ENCODE measurements at places on chromosomes 11 and 22. TPM values are rescaled to one million over a fixed set of nuclear protein-coding genes. Genes with fewer than 3 reads are reported as not detected.

DNA sequence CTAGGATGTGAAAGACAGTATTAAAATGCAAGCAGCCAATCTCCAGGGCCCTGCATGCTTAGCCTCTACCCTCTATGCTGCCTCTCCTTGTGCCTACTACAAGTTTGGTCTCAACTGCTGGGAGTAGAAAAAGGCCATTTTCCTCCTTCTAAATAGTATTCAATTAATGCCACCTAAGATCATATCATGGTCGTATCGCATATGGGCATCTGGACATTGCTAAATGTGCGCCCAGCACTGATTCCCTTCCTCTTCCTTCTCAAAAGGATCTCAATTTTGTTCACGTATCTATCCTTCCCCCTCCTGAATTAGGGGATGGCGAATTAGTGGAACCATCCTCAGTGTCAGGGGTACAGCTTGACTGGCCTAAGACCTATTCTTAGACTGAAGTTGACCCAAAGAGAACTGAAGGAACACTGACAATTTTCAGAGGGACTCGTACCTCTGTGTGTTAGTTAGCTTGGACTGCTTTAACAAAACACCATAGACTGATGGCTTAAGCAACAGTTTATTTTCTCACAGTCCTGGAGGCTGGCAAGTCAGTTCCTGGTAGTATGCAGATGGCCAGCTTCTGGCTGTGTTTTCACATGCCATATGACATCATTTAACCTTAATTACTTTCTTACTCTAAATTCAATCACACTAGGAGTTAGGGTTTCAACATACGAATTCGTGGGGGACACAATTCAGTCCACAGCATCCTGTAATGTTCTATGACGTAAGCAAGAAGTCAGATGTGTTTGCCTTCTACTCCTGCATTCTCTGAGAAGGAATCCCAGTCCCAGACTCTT, 8.5 kb upstream of the NUP50 start:
- no peak for DNase-seq
- no peak overlapping the region for H3K4me3 ChIP-seq
- no peaks in the 10 kb centered on the region for H3K27me3 ChIP-seq
- H3K4me1 ChIP-seq: peaks cover 12% of the 10 kb centered on the region

DNA sequence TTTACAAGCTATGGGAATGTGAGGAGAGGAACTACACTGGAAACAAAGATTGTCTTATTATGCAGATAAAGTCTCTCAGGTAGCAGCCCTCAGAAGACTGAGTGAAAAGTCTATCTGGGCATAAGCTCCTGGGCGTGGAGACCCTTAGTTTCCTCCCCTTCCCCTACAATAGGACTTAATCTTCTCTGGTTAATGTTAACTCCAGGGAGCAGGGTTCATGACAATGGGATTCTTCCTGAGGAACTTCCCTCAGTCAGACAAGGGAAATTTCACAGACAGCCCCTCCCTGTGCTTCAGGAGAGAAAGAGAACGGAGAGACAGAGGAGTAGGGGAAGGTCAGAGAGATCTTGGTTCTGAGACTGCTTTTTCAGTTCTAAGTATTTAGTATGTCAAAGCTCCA, 1428.6 kb downstream of the LRRC4C start:
- no peak overlapping the region for H3K27ac ChIP-seq
- no peaks in the 10 kb centered on the region for H3K27me3 ChIP-seq
- no peaks in the 10 kb centered on the region for H3K36me3 ChIP-seq
- no peak overlapping the region for H3K4me3 ChIP-seq
- DNase-seq: no peak
- no peaks in the 10 kb centered on the region for H3K4me1 ChIP-seq

- H3K27me3 ChIP-seq: no peaks in the 10 kb centered on the region
- H3K4me3 ChIP-seq: peak overlapping the region; percentile 30
- H3K36me3 ChIP-seq: no peaks in the 10 kb centered on the region
- DNase-seq: peak; percentile 80
- H3K4me1 ChIP-seq: peaks cover 23% of the 10 kb centered on the region
- peak overlapping the region; percentile 85 for H3K27ac ChIP-seq
These were observed 11.0 kb upstream of the PLAAT2 start for GRCh38 chr11:63573881-63574855.

GRCh38 chr22:43689356-43689755, 122.7 kb downstream of the EFCAB6 start:
- H3K27me3 ChIP-seq: no peaks in the 10 kb centered on the region
- H3K4me3 ChIP-seq: no peak overlapping the region
- H3K4me1 ChIP-seq: no peaks in the 10 kb centered on the region
- no peaks in the 10 kb centered on the region for H3K36me3 ChIP-seq

DNA sequence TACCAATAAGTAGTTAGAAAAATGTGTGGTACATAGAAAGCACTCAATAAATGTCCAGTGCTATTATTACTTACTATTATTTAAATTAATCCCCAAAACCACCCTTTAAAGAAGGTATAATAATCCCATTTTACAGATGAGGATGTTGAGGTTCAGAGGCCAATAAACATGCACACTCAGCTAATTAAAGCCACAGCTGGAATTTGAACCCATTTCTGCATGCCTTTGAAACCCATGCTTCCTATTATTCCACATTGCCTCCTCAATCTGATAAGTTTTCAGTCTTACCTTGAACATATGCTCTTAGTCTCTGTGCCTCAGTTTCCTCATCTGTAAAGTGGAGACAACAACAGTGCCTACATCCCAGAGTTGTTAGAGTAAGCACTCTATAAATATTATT, 52.8 kb downstream of the CCDC34 start:
- H3K4me1 ChIP-seq: no peaks in the 10 kb centered on the region
- H3K27ac ChIP-seq: no peak overlapping the region
- H3K27me3 ChIP-seq: no peaks in the 10 kb centered on the region
- H3K36me3 ChIP-seq: no peaks in the 10 kb centered on the region

DNA sequence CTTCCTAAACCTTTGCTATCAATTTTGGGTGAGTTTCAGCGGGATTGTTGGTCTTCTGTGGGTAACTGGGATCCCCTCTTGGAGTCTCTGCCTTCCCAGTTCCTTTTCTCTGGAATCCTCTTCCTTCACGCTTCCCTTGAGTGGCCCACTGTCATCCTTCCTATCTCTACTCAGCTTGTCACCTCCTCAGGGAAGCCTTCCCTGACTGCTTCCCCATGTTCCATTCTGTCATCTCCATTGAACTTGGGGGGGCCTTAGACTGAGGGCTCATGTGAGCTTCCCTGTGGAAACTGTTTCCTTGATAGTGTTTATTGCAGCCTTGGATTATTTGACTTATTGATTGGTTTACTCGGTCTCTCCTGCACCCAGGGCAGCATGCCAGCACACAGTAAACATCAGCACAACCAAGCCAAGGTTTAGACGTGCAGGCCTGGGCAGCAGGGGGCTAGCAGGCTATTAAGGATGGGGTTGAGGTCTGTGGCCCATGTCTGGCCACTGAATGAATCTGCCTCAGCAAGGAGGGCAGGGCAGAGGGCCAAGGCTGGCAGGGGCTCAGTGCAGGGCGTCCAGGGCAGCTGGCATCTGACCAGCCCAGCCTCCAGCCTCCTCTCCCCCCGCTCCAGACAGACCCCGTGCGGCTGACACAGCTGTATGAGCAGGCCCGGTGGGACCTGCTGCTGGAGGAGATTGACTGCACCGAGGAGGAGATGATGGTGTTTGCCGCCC, 7.2 kb downstream of the TRPT1 start:
- no peaks in the 10 kb centered on the region for H3K27me3 ChIP-seq
- no peak overlapping the region for H3K4me3 ChIP-seq
- DNase-seq: no peak
- no peaks in the 10 kb centered on the region for H3K4me1 ChIP-seq
- H3K27ac ChIP-seq: no peak overlapping the region

GRCh38 chr11:95795627-95796295, 5.5 kb downstream of the CEP57 start:
- H3K36me3 ChIP-seq: peaks cover 18% of the 10 kb centered on the region
- no peak overlapping the region for H3K27ac ChIP-seq
- no peak for DNase-seq
- peaks cover 12% of the 10 kb centered on the region for H3K4me1 ChIP-seq

DNA sequence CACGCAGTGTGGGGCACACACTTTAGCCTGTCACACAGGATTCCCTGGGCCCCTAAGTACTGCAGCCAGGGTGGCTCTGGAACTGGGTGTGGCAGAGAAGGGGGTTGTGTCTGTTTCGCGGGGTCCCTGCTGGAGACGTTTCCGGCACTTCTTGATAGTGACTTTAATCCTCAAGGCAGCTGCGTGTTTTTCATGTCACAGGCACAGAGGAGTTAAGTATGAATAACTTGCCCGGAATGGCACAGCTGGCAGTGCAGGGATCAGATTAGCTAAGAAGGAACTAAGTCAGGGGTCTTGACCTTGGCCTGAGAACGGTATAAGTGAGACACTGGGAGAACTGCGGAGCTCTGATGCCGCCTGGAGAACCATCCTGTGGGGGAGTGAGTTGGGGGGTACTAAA, 7.5 kb upstream of the KRTAP5-7 start:
- no peak overlapping the region for H3K27ac ChIP-seq
- H3K4me1 ChIP-seq: no peaks in the 10 kb centered on the region
- DNase-seq: no peak

GRCh38 chr22:48635816-48636215, 1191.9 kb downstream of the BRD1 start:
- H3K27me3 ChIP-seq: peaks cover 7% of the 10 kb centered on the region
- H3K4me1 ChIP-seq: no peaks in the 10 kb centered on the region
- H3K4me3 ChIP-seq: no peak overlapping the region
- no peaks in the 10 kb centered on the region for H3K36me3 ChIP-seq
- no peak overlapping the region for H3K27ac ChIP-seq

GRCh38 chr11:63871962-63872799, 33.3 kb downstream of the MARK2 start:
- H3K4me1 ChIP-seq: no peaks in the 10 kb centered on the region
- H3K4me3 ChIP-seq: peak overlapping the region; percentile 4
- DNase-seq: peak; percentile 93

- H3K27ac ChIP-seq: no peak overlapping the region
- no peaks in the 10 kb centered on the region for H3K27me3 ChIP-seq
- H3K36me3 ChIP-seq: no peaks in the 10 kb centered on the region
- no peaks in the 10 kb centered on the region for H3K4me1 ChIP-seq
These were observed 202.1 kb downstream of the TTC28 start for GRCh38 chr22:28477556-28477955.

DNA sequence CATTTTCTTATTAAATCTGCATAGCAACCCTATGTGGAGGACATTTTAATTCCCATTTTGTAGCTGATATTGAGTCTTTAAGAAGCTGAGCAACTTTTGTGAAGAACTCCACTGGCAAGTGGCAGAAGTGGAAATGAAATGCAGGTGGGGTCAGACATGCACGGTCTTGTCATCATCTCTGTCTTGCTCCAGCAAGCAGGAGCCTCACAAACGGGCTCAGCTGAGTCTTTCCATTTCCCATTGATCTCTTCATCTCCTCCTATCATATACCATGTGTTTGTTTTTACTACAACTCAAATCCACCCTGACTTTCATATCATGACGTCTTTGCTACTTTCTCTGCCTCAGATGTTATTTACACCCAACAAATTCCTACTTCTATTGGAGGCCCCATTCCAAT, 97.9 kb upstream of the TENM4 start:
- H3K4me1 ChIP-seq: no peaks in the 10 kb centered on the region
- H3K27me3 ChIP-seq: no peaks in the 10 kb centered on the region
- DNase-seq: no peak
- H3K4me3 ChIP-seq: no peak overlapping the region

GRCh38 chr11:57763568-57763967, 2.0 kb downstream of the CTNND1 start:
- DNase-seq: no peak
- no peaks in the 10 kb centered on the region for H3K27me3 ChIP-seq
- H3K4me1 ChIP-seq: peaks cover 43% of the 10 kb centered on the region
- no peaks in the 10 kb centered on the region for H3K36me3 ChIP-seq
- peak overlapping the region; percentile 62 for H3K4me3 ChIP-seq
- H3K27ac ChIP-seq: peak overlapping the region; percentile 94

DNA sequence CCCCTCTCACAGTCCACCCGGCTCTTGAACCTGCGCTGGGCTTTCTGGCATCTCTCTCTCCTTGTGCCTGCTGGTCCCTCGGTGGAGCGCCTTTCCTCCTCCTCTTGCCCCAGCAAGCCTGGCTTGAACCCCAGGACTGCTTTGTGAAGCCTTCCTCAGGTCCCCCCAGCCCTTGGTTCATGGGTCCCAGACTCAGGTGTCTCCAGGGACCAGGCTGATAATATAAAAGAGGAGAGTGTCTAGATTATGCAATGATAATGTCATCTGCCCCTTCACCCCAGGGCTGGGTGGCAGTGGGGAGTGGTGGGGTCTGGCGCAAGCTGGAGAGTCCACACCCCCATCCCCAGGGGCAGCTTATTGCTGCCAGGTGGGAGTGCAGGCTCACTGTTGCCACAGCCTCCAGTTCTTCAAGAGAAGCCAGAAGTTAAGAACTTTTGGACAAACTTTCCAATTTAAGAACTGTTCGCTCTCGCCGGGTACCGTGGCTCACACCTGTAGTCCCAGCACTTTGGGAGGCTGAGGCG, 36.6 kb upstream of the PARVG start:
- H3K4me1 ChIP-seq: peaks cover 66% of the 10 kb centered on the region
- H3K36me3 ChIP-seq: no peaks in the 10 kb centered on the region
- no peak for DNase-seq
- H3K27ac ChIP-seq: peak overlapping the region; percentile 83
- no peak overlapping the region for H3K4me3 ChIP-seq

DNA sequence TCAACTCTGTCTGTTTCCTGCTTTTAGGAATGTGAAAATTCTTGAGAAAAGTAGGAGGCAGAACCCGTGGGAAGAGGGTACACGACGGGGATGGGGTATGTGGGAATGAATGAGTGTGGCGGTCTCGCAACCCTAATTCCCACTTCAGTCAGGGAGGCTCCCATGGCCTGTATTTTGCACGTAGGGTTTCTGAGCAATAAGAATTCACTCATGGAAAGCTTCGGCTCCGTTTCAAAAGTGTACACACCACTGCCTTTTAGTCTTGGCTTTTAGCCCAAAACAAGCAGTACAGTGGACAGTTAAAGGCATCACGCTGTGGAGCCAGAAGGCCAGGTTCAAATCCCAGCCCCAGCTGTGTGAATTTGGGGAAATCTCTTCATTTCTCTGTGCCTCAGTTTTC, 116.7 kb downstream of the MN1 start:
- no peaks in the 10 kb centered on the region for H3K27me3 ChIP-seq
- no peak for DNase-seq
- peaks cover 33% of the 10 kb centered on the region for H3K4me1 ChIP-seq

Gene OR51D1
- total RNA-seq: not detected

Gene CHRM1
- 0.36 TPM for total RNA-seq

Gene EP300
- total RNA-seq: 88.5 TPM

Gene CXCR5
- total RNA-seq: not detected

Gene TBX10
- total RNA-seq: not detected

Gene DERL3
- 0.36 TPM for total RNA-seq

Gene PHETA2
- total RNA-seq: 18.0 TPM

Gene TLCD5
- 3.3 TPM for total RNA-seq

Gene MFRP
- not detected for total RNA-seq

Measured in sigmoid colon (tissue), 7 donors.